ENCODE measurements at places on chromosomes 4 and X.

GRCh38 chr4:23234716-23235115 is 542.0 kb downstream of the GBA3 start:
- DNase-seq, result no peak

DNA sequence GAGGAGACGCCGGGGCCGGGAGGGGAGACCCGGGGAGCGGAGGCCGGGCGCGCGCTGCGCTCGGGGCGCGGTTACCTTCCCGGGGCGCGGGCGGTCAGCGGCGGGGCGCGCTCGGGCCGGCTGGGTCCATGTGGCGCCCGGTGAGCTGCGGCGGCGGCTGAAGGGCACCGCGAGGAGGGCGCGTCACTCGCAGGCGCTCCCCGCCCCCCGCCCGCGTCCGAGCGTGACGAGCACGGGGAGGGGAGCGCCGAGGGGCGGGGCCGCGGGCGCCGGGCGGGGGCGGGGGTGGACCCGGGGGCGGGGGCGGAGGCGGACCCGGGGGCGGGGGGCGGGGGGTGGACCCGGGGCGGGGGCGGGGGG is at the start of gene CPLX1:
TSS of gene CPLX1 (minus strand) at position 159 of the 360 bp plus-strand sequence. CDS start 1,607 bp downstream, outside the sequence.
- no peak for DNase-seq

- DNase-seq, result no peak
Measured at GRCh38 chrX:125895518-125895917, 270.6 kb downstream of the DCAF12L2 start.

- peak; percentile 34 for DNase-seq
Measured at GRCh38 chr4:107689912-107690587, 30.0 kb downstream of the PAPSS1 start.

DNA sequence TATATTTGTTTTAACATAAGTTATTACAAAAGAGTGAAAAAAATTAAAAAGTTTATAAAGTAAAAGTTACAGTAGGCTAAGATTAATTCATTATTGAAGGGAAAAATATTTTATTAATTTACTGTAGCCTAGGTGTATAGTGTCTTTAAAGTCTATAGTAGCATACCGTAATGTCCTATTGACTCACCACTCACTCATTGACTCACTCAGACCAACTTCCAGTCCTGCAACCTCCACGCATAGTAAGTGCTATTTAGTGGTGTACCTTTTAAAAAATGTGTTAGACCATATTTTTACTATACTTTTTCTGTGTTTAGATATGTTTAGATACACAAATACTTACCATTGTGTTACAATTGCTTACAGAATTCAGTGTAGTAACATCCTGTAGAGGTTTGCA is 841.1 kb downstream of the CENPC start:
- no peak for DNase-seq

GRCh38 chr4:52317981-52318380 is 266.9 kb downstream of the SPATA18 start:
- DNase-seq, result no peak

DNA sequence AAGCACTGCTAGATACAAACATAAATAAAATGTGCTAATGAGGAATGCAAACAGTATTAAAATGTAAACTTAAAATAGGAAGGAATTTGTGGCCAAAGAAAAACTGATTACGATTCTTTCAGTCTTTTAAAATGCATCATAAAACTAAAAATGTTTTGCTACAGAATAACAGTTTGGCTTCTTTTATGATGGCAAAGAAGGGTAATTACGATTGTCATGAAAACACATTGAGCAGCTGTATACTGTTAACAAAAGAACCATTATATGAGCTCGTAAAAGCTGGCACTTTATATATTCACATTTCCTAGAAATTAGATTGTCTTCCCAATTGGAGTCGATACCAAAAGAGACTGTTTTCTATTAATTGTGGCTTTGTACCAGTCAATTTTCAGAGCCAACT is 290.4 kb downstream of the NR3C2 start:
- DNase-seq, result no peak

DNA sequence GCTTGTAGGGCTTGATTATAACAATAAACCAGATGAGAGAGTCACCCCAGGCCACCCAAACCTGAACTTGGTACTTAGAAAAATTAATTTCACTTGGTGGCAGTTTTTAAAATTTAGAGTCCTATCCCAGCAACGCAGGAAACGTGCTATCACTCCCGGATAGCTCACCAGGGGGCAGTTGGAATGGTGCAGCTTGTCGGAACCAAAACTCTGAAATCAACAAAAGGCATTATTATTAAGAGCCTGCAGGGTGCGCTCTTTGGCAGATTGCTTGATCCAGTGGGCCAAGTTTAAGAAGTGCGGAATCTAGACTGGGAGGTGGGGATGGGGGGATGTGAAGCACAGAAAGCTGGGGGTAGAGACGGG is 2.4 kb downstream of the FRAS1 start:
- DNase-seq, result peak; percentile 71

DNA sequence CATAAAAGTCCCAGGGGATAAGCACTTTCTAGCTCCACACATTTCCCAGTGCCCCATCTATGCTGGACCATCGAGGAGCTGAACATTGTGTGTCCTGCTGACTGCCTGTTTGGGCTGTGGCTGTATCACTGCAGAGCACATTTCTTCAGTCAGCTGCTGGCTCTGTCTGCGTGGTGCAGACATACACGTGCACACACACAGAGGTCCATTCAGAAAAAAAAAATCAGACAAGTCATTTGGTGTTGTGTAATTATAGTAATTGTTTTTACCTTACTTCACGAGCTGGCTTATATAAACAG is 1.1 kb upstream of the PDLIM3 start:
- no peak for DNase-seq

GRCh38 chrX:81355436-81355835 is 153.5 kb downstream of the SH3BGRL start:
- DNase-seq, result no peak

- no peak for DNase-seq
Measured at GRCh38 chrX:73765776-73766430, 202.9 kb downstream of the CHIC1 start.

DNA sequence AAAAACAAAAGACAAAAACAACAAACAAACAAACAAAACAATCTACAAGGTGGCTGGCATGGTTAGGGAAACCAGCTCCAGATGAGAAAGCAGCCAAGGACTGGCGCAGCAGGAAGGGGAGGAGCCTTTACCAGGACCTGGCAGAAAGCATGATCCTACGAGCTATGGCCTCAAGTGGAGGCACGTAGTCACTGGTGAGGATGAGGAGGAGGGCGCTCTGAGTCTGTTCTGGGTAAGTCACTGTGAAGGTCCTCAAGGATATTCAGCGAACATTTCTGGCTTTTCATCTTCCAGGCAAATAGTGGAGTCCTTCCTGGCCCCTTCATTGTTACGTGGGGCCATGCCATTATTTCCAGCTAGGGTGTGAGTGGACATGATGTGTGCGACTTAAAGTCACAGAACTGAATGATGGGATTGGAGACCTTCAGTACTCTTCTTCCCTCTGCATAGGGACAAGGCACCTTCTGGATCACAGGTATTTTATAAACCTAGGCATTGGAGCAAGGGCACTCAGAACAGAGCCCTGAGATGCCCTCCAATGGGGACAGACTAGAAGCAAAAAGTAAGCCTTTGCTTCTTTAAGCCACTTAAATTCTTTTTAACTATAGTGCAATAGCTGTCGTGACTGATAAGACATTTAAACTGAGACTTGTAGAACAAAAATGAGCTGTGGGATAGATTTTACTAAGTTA is 771.3 kb downstream of the RAB28 start:
- DNase-seq, result no peak

- DNase-seq, result no peak
Measured at GRCh38 chr4:48970471-48970921, 15.6 kb upstream of the CWH43 start.

DNA sequence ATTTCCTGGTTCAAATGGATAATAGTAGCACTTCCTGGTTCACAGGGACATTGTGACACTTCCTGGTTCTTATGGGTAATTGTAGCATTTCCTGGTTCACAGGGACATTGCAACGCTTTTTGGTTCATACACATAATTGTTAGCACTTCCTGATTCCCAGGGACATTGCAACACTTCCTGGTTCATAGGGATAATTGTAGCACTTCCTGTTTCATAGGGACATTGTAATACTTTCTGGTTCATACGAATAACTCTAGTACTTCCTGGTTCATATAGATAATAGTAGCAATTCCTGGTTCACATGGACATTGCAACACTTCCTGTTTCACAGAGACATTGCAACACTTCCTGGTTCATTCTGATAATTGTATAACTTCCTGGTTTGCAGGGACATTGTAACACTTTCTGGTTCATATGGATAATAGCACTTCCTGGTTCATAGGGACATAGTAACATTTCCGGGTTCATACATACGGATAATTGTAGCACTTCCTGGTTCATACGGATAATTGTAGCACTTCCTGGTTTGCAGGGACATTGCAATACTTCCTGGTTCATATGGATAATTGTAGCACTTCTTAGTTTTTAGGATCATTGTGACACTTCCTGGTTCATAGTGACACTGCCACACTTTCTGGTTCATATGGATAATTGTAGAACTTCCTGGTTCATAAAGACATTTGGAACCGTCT is 61.6 kb upstream of the CD99 start:
- DNase-seq, result no peak

DNA sequence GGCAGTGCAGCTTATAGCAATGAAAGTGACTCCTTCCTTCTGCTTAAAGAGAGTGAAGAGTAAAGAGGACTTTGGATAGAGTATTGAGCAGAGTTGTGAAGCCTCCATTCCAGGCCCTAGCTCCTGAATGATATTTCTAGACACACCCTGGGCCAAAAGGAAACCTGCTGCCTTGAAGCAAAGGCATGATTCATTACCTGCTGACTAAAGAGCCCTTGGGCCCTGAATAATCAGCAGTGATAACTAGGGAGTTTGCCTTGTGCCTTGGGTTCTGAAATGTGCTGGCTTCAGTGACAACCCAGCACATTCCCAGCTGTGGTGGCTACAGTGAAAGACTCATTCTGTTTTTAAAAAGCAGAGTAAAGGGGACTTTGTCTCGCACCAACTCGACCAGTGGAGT is 49.2 kb downstream of the STPG2 start:
- DNase-seq, result no peak

DNA sequence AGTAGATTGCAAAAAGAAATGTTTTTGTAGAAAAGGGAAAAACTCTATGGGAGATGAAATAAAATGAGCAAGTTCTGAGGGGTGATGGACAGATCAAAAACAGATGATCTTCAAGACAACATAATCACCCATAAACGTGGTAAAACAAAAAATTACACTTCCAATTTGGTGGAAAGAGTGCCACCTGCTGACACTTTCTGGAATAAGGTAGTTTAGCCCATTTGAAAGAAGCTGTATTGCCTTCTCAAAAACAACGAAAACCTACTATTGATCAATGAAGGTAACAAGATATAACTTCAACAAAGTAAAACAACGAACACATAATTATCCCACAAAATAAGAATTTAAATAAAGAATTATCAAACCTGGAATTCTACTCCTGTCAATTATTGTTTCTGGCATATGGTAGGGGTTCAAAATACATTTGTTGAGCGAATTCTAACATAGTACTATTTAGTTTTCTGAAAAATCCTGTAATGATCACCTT is 2.5 kb downstream of the COQ2 start:
- DNase-seq, result peak; percentile 57

Measured in fibroblast of gingiva (primary cell).